ENCODE measurements at places on chromosomes 16 and 17. TPM values are rescaled to one million over a fixed set of nuclear protein-coding genes. Genes with fewer than 3 reads are reported as not detected.
A peak's percentile ranks its signal among the peaks of the same experiment; 100 is the strongest.

FBXW10 gene
- total RNA-seq, result not detected

DNA sequence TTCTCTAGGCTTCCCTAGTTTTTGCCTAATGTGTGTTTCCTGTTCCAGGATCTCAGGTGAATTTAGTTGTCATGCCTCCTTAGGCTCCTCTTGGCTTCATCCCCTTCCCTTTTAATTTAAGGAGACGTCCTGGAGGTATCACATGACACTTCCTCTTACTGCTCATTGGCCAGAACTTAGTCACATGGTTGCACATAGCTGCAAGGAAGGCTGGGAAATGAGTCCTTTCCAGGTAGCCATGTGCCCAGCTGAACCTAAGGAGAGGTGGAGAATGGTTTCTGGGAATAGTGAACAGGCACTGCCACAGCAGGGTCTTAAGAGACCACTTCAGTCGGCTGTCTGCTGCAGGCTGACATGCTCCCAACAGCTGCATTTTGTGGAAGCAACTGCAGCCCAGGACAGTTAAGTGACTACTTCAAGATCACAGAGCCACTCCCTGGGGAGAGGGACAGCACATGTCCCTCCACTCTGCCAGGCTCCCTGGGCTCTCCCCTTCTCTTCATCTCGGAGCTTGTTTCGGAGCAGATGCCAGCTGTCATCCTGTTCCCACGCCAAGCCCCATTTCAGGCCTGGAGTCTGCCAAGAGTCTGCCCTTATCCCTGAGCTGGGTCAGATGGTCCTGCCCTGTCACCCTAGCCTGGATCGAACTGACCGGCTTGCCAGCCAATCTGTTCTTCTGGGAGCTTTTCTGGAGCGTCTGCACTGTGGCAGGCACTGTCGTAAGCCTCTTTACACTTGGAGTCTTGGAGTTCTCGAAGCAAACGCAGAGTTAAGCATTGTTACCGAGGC is 81.4 kb upstream of the FOXF1 start:
- DNase-seq, result no peak

GRCh38 chr17:59405944-59406705 is 74.7 kb downstream of the YPEL2 start:
- no peak for DNase-seq

DNA sequence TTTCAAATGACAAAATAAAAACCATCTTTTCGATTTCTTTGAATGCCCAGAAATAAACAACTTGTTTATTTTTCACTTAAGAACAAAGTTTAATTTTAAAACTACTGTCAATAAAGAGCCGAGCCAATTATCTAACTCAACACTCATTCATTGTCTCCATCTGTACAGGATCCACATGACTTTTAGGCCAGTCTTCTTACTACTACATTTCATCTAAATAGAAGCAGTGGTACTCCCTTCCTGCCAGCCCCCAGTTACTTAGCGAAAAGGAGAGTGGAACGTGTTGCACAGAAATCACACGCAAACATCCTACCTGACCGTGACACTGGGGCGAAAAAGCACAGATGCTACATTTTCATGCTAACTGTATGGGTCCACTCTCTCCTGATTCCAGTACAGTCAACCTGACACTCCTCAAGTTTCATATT is 1.2 kb downstream of the GNA13 start:
- DNase-seq, result no peak

- no peak for DNase-seq
These were observed 3.3 kb upstream of the CCL15 start for GRCh38 chr17:36004594-36005108.

- DNase-seq, result peak; percentile 68
These were observed 9.8 kb upstream of the CSNK1D start for GRCh38 chr17:82283208-82283749.

DNA sequence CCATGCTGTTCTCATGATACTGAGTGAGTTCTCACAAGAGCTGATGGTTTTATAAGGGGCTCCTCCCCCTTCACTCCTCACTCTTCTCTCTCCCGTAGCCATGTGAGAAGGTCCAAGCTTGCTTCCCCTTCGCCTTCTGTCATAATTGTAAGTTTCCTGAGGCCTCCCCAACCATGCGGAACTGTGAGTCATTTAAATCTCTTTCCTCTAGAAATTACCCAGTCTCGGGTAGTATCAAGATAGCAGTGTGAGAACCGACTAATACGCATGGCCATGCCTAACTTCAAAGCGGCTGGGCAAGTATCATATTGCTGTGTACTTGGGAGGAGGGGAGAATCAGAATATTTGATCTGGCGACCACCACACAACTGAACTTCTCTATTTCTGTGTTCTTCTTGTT is 88.3 kb downstream of the PRKCB start:
- DNase-seq, result no peak

GRCh38 chr16:84484579-84485254 is 19.7 kb downstream of the MEAK7 start:
- peak; percentile 78 for DNase-seq

- DNase-seq, result no peak
These were observed 8.5 kb upstream of the NPIPB2 start for GRCh38 chr16:11950388-11950787.

- DNase-seq, result no peak
These were observed 50.1 kb downstream of the CNGB1 start for GRCh38 chr16:57920880-57921229.

- DNase-seq, result peak; percentile 41
These were observed 33.3 kb upstream of the METTL9 start for GRCh38 chr16:21565861-21566669.

ACSM2B gene
- total RNA-seq, result not detected

CNTNAP1 gene
- total RNA-seq, result 7.3 TPM

- DNase-seq, result no peak
These were observed 28.1 kb downstream of the GRIN2C start for GRCh38 chr17:74831444-74832146.

DNA sequence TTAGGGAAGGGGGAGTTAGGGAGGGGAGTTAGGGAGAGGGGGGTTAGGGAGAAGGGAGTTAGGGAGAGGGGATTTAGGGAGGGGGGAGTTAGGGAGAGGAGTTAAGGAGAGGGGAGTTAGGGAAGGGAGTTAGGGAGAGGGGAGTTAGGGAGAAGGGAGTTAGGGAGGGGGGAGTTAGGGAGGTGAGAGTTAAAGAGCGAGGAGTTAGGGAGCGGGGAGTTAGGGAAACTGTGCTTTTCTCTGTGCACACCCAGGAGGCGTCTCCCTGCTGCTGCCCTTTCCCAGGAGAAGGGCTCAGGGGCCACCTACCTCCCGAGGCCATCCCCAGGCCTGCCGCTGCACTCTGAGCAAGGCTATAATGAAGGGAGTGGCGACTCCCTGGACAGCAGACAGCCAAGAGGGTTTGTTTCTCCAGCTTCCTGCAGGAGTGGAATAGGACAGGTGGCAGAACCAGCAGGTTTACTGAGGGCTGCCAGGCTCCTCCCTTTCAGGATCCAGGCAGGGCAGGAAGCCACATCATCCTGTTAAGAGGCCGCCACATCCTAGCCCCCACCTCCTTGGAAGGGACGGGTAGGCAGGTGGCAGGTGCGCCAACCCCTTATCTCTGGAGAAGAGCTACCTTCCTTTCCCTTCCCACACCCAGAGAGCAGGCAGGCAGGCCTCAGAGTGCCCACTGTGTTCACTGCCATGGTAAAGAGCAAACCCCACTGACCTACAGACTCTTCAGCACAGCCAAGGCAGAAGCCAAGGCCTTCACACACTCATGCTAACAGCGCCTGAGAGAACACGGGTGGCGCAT is 4.3 kb downstream of the CANT1 start:
- no peak for DNase-seq

PYDC1 gene
- not detected for total RNA-seq

BRIP1 gene
- total RNA-seq, result 0.24 TPM

- DNase-seq, result no peak
These were observed 174.3 kb downstream of the ENGASE start for GRCh38 chr17:79248843-79249493.

Measured in Right ventricle myocardium inferior (tissue), 1 donor.